HT1080 (cell line): ENCODE measurements at places on chromosomes 5 and 9. TPM values are rescaled to one million over a fixed set of nuclear protein-coding genes. Genes with fewer than 3 reads are reported as not detected.

DNA sequence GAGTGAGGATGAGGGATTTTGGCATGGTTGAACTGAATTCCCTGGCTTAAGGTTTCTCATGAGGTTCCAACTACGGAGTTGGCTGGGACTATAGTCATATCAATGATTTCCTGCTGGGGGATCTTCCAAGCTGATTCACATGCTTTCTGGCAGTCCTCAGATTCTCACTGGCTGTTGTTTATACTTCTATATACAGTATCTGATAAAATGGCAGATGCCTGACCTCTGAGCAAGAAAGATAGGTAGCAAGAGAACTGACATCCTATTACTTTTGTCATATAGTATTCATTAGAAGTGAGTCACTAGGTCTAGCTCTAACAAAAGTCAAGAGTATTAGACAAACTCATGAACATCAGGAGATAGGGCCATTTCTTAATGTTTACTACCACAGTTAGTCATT, 440.9 kb upstream of the EDIL3 start:
- DNase-seq = no peak

GRCh38 chr9:130845254-130845653, 10.2 kb downstream of the ABL1 start:
- DNase-seq = no peak

DNA sequence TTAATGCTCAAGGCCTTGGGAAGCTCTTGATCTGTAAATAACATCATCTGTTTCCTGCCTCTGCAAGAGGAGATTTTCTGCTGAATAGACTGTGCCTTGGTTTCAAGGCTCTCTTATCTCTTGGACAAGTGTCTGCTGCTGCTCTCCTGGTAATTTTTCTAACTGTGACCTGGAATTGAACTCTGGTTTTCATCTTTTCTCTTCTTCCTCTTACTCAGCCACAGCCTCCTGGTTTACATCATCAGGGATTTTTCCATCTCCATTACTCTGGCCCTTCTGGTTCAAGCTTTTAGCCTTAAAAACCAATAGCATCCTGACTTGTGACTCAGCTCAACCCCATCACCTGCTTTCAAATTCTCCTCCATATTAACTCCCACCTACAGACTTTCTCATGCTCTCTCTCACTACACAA, 49.6 kb upstream of the ITGA1 start:
- DNase-seq = peak; percentile 46

DNA sequence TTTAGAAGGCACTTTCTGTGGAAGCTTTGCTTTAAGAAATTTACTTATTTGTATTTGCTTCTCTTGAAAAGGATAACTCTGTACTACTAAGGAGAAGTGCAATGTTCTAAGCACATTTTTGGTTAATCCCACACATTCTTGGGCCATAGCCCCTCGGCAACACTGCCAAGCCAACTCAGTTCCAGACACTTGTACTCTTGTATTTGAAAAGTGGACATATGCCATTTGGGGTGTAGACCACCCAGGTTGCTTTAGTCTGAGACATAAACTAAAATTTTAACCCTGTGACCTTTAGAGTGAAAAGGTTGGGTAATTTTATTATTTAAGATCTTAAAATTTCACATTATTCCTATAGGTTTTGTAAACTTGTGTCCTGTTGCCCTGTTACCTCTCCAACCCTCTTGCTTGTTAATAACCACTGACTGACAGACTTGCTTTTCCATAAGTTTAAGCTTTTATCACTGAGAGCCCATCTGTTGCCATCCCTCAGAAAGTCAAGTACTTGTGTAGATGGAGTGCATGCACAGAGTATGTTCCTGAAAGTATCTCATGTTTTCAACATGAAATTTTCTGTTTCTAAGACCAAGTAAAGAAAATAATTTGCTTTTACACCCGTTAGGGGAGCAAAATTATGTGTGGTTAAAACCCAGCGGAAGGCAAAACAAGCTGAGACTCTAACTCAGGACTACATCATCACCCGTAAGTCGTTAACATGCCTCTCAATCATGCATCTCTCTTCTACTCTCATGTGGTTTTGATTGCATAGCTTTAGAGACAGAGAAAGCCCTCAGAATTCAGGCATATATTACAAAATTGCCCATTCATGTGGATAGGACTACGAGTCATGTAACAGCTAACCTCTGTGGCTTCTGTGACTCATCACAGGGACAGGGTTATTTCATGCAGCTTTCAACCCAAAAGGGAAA, 117.3 kb downstream of the GDNF start:
- peak; percentile 99 for DNase-seq

- no peak for DNase-seq
Measured at GRCh38 chr5:133149345-133149744, 97.5 kb downstream of the HSPA4 start.

DNA sequence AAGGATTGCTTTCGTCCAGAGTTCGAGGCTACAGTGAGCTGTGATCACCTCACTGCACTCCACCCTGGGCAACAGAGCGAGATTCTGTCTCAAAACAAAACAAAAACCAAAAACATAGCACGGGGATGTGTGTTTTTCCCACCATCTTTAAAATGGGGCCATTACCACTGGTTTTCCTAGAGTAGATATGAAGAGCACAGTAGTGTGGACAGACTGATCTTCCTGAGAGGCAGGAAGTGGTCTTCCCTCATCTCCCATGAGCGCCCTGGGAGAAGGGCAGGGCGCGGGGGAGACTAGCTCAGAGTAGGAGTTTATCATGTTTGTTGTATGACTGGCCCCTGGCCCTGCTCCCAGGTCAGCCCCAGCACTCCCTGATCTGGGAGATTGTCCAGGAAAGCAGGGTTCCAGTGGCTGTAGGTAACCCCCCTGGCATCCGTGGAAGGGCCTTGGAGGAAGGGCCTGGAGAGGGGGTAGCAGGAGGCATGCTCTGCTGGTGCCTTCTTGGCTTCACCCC, 2.3 kb downstream of the SUSD3 start:
- peak; percentile 59 for DNase-seq

SGCD gene
- total RNA-seq = 0.29 and 0.43 TPM in 2 replicates

- DNase-seq = no peak
Measured at GRCh38 chr5:32394981-32395380, 49.6 kb downstream of the ZFR start.

DNA sequence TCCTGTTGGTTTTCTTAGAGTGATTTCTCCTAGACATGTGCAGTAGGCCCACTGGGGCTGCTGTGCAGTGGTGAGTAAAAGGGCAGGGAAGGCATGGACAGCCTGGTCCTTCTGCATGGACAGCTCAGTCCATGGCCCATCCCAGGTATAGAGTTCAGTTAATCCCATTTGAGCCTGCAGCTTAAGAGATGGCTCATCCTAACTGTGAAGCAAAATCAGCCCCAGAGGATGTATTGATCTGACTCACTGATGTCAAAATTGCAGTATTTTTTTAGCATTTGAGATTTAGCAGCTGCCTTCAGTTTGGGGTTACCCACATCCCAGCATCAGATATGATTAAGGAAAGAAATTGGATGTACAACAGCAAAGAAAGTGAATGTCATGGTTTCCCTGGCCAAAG, 93.4 kb downstream of the PDE6A start:
- DNase-seq = no peak

EGFL7 gene
- total RNA-seq = 31.8 and 34.6 TPM in 2 replicates

GRCh38 chr9:98009936-98010335, 26.8 kb downstream of the ANP32B start:
- peak; percentile 70 for DNase-seq
